ENCODE measurements at places on chromosomes 16 and 17.

GRCh38 chr16:75764154-75764768 lies 38.0 kb upstream of the CPHXL start:
- DNase-seq = no peak

DNA sequence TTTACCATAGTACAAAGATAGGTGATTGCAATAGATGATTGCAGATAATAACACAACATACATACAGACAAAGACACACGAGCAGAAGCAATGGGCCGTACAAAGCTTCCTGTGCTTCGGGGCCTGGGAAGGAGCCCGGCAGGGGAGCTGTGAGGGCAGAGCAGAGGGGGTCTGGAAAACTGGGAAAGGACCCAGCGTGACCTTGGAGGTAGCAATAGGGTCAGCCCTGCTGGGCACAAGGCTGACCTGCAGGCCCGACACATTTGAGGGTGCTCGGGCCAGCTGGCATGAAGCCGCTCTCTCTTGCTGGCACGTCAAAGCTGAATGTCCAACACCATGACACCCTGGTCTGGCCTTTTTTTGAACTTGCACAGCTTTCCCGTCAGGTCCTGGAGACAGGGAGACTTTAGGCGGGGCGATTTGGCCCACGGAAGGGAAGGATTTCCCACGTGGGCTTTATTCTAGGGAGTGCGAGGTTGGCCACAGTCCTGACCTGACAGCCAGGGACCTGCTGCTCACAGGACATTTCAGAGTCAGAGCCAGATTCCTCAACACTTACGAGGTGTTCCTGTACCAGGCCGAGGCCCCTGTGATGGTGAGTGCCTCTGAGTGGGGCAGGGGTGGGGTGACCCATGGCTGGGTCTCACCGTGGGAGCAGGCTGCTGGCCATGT lies 83.2 kb downstream of the NTN1 start:
- DNase-seq = no peak

GRCh38 chr17:63695889-63696288 lies 4.0 kb downstream of the LIMD2 start:
- DNase-seq = no peak

DNA sequence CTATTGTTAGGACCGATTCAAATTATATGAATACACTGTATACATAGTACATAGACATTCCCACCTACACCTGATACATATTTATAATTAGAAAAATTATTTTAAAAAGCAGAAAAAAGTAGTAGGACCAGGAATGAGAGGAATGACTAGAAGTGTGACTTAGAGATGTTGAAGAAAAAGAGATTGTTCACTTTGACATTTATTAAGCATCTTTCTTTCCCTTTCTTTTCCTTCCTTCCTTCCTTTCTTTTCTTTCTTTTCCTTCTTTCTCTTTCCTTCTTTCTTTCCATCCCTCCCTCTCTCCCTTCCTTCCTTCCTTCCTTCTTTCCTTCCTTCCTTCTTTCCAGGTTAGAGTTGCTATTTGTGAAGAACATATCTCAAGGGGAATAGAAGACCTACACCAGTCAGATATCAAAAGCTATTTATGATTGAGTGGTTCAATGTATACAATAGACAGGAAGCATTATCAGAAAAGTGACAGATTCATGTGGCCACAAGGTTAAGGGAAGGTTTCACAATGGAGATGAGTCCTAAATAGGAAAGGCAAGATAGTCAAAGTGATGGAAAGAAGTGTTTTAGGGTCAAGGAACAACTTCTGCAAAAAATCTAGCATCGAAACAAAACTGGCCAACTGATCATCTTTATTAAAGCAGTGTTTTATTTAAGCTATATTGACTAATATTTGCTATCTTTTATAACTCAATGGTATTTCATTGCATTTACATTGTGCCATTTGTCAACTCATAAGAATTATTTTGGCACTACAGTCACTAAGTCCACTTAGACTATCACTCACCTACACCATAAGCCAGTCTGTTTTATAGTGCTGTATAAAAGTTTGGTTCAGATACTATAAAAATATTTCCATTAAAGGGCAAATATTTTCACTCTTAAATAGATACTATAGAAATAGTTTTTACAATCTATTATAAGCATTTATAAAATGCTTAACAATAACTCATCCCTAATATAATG lies 54.1 kb upstream of the NACA2 start:
- no peak for DNase-seq

DNA sequence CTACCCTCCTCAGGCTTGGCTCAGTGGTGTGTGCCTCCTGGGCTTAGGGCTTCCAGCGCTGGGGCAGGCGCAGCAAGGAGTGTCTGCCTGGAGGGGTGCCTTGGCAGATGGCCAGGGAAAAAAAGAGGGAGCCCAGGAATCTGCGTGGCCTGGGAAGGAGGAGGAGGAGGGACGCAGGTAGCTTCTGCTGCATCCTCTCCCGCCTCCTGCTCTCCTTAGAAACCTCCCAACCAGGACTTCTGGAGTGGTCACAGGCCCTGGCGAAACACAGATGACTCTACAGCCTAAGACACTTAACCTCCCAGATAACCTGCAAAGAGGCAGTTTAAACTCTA lies 7.3 kb upstream of the BCAR1 start:
- DNase-seq = no peak

DNA sequence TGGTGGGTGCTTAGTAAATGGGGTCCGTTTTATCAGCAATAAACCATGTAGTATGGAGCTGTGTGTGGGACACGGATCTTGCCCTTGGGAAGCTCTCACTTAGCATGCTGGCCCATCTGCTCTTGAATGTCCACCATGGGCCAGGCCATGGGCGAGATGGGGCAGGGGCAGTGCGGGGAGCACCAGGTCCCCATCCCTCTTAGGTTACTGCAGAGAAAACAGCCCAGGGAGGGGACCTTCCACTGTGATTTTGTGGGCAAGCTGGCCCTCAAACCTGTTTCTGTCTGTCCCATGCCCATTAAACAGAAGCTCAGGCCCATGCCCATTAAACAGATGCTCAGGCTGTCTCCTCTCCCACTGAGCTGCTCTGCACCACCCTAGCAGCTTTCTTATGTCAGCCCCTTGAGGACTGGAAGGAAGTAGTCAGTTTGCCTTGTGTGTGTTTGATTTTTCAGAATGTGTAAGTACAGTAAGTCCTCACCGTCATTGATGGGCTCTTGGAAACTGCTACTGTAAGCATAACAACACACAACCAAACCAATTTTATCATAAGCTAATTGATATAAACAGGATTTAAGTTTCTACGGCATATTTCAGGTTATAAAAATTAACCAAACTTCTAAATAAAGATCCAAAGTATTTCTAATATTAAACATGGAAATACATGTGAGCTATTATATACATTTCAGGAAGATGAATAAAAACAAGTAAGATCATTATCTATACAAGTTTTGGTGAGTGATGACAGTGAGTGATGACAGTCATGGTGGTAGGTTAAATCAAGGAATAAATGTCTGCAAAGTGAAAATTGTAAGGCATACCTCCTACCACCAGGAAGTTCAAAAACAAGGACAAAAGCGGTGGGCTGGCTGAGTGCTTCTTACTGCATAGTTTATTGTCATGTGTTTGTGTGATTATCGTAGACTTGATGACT lies 11.5 kb downstream of the MPRIP start:
- peak; percentile 26 for DNase-seq
